Activated naive CD4-positive, alpha-beta T cell treated with anti-CD3 and anti-CD28 coated beads, Interleukin-2, amount 50 U/mL, for 72 hours (primary cell): ENCODE measurements at places on chromosomes 6 and 20. TPM values are rescaled to one million over a fixed set of nuclear protein-coding genes. Genes with fewer than 3 reads are reported as not detected.

DNA sequence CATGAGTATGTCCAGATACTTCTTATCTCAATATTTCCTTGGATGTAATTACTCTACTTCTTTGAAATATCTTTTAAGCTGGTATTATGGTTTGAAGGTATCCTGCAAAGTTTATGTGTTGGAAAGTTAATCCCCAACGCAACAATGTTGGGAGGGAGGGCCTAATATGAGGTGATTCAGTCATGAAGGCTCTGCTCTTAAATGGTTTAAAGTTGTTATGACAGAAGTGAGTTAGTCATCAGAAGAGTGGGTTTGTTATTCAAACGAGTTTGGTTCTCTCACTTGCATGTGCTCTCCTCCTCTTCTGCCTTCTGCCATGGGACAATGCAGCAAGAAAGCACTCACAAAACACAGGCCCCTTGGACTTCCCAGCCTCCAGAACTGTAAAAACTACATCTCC, 176.3 kb downstream of the KCNQ5 start:
- DNase-seq: no peak

DNA sequence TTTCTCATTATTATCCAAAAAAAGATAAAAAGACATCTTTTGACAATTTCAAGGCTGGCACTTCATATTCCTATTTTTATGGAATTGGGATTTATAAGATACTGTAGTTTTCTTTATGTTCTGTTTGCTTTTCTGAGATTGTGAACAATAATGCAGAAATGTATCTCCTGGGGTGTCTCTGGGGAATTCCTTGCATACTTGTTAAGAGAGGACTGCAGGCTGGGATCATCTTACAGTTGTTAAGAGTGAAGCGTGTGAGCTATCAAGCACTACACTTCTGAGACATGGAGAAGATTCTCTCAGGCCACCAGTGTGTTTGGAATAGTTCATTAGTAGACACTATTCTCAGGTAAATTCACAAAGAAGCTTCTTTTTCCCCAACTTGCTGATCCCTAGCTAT, 963.3 kb upstream of the GJE1 start:
- DNase-seq: no peak

GRCh38 chr6:89357390-89357789, 4.9 kb upstream of the UBE2J1 start:
- DNase-seq: peak; percentile 8

GRCh38 chr20:4502756-4503155, 219.0 kb upstream of the PRND start:
- DNase-seq: no peak

The OR2B6 gene
- total RNA-seq: not detected

GRCh38 chr20:12058216-12058615, 140.5 kb downstream of the BTBD3 start:
- DNase-seq: no peak

The GRM1 gene
- total RNA-seq: not detected

- no peak for DNase-seq
Observed at GRCh38 chr6:133816171-133816570, 72.7 kb upstream of the TCF21 start.

DNA sequence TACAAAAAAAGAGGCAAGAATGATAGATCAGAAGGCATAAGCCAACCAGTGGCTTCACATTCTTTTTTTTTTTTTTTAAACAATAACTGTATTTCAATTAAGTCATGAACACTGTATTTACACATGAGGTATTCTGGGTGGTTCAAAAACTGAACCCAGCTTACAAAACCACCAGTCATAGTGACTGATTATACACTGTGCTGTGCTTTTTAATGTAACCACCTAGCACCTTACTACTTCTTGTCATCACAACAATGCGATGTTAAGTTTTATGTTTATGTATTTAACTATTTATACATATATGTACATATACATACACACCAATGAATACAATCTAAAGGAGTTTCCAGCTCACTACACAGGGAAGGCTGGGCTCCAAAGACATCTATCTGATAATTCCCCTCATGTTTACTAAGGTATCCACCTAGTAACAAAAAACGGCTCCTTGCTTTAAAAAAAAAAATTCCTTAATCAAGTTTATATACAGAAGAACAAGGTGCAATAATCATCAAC, 87.1 kb upstream of the PLN start:
- no peak for DNase-seq

- no peak for DNase-seq
Observed at GRCh38 chr20:21436205-21436604, 38.9 kb upstream of the NKX2-4 start.

DNA sequence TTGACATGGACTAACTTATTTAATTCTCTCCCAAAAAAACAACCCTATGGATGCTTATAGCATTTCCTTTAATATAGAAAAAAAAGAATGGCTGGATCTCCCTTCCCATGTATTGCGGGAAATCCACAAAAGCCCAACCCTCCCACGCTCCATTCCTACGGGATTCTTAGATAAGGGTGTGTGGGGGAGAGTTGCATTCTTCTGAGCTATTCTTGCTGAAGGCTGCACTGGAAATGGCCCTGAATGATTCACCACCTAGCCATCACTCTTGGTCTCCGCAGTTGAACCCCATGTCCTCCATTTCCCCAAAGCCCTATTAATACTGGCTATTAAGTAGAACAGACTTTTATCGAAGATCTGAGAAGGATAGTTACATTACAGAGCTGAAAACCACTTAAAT, 41.9 kb upstream of the ADGRF5 start:
- DNase-seq: no peak

- no peak for DNase-seq
Observed at GRCh38 chr20:58989196-58989595, 8.1 kb downstream of the NELFCD start.

DNA sequence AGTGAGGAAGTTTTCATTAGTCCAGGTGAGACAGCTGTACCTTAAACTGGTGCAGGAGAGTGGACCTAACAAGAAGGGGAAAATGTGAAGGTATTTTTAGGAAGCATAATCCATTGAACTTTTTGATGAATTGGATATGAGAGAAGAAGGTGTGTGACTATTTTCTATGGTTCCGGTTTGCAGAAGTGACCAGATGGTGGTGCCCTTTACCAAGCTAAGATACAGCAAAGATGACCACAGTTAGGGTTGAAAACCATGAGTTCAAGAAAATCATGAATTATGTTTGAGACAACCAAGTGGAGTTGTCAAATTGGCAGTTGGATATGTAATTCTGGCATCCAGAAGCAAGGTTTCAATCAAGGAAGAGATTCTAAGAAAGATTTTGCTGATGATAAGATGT, 61.9 kb upstream of the NRSN1 start:
- no peak for DNase-seq

The HLA-DMB gene
- total RNA-seq: 2.8 TPM

The CCDC167 gene
- total RNA-seq: 68.6 TPM

- DNase-seq: no peak
Observed at GRCh38 chr20:47239719-47240067, 116.8 kb downstream of the ZMYND8 start.

DNA sequence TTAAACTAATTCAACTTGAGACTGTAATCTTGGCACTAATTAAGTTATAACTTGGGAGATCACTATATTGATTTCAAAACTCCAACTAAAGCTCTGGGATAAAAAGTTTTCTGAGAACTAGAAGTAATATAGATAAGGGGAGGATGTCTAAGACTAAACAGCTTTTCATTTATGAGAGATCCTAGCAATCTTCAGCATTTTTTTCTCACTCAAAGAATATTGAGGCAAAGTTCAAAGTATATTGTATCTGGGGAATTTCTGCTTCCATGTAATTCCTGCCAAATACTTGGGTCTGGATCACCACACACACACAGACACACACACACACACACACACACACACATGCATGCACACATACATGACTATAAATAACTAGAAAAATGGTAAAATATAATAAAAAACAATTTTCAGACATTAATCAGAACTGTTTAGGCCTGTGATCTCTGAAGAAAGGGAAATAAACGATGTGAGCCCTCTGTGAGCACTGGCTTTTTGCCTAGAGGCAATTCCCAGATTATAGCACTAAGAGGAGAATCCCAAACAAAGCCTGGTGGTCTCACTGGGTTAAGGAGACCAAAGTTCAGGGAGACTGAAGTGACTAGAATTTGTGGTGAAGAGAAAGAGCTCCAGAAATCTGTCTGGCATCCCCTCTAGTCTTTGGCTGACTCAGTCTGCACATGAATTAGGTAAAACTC, 92.8 kb downstream of the ADAT2 start:
- DNase-seq: no peak

GRCh38 chr6:47722194-47722593, 23.8 kb downstream of the ADGRF4 start:
- no peak for DNase-seq

GRCh38 chr6:150600010-150600300, 270 bp downstream of the PLEKHG1 start:
- DNase-seq: no peak

The FAM50B gene
- total RNA-seq: 7.5 TPM

The FAM162B gene
- total RNA-seq: not detected

The PROKR2 gene
- not detected for total RNA-seq

GRCh38 chr20:3311623-3312022, 72.6 kb upstream of the SLC4A11 start:
- DNase-seq: no peak

- DNase-seq: no peak
Observed at GRCh38 chr20:5474646-5475550, 158.1 kb upstream of the PROKR2 start.

DNA sequence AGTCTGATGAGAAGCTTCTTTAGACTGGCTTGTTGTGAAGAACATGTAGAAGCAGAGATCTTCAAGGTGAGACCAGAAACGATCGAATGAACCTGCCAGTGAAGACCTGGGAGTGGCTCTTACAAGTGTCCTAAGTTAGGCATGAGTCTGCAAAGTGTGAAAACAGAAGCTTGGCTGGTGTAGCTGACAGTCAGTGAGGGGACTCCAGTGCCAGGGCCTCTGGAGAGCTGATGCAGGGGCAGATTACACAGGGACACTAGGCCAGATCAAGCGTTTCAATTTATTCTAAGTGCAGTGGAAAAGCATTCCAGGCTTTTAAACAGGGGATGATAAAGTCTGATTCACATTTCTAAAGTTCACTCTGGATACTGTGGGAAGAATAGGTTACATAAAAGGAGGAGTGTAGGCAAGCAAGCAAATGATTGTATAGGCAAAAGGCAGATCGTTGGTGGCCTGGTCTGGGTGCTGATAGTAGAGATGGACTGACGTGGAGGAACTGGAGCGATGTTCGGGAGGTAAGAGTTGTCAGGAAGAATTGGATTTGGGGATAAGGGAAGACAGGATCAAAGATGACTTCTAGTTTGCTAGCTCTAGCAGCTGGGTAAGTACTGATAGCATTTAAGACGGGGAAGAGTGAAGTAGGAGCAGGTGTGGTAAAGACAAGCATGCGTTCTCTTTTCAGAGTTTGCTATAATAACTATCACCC, 133.5 kb downstream of the MAN1A1 start:
- DNase-seq: no peak

The IL17F gene
- 13.9 TPM for total RNA-seq

DNA sequence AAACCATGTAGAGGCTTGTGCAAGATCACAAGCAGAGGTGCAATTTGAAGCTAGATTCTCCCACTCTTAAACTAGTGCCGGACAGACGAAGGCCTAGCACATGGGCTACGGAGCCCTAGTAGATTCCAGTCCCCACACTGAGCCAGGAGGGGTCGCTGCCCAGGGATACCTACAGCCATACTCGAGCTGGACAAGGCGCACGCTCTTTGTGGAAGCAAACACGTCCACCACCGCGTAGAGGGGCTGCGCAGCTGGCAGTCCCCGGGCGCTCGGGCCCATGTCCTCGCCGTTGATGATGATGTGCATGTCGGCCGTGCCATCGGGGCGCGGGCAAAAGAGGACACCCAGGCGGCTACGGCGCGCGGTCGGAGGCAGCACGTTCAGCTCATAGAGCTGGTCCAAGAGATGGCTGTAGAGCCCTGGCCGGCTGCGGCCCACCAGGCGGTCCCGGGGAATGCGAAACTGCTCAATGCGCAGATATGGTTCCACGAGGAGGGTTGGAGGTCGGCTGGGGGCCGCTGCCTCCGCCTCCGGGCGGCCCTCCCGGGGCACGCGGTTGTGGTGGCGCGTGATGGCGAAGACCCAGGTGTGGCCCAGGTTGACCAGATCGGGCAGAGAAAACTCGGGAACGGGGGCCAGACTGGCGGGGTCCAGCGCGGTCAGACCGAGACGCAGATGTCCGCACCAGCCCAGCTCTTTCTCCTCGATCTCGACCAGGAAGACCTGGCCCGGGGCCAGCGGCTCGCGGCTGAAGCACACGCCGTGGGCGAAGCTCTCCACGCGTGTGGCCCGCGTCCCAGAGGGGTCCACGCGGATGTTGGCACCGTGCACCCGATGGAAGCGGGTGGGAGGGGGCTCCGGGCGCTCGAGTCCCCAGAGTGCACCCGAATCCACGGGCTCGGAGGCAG, 677 bp downstream of the NEURL2 start:
- peak; percentile 60 for DNase-seq

- no peak for DNase-seq
Observed at GRCh38 chr20:38117635-38118034, 47.4 kb downstream of the TGM2 start.

DNA sequence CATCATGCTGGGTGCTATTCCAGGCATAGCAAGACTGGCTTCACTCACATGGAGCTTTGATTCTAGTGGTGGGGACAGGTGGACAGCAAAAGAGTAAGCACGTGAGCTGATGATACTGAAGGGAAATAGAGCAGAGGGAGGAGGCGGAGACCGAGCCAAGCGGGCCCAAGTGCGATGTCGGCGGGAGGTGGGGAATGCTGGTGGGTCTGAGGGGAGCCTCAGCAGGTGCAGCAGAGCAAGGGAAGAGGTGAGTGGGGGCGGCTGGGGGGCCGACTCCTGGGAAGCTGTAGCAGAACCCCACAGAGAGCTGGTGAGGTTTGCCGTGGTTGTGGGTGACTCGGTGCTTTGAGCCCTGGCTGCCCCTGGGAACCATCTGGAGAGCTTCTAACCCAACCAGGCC, 10.2 kb downstream of the RTEL1 start:
- DNase-seq: no peak

DNA sequence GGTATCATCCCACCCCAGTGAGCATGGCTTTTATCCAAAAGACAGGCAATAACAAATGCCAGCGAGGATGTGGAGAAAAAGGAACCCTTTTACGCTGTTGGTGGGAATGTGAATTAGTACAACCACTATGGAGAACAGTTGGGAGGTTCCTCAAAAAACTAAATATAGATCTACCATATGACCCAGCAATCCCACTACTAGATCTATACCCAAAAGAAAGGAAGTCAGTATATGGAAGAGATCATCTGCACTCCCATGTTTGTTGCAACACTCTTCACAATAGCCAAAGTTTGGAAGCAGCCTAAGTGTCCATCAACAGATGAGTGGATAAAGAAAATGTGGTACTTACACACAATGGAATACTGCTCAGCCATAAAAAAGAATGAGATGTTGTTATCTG, 5.9 kb upstream of the KIAA1755 start:
- no peak for DNase-seq
